Pancreas (tissue), 10 donors: ENCODE measurements at places on chromosomes 6 and 20. TPM values are rescaled to one million over a fixed set of nuclear protein-coding genes. Genes with fewer than 3 reads are reported as not detected.

- no peak for DNase-seq
Measured at GRCh38 chr20:19519466-19519865, 238.6 kb upstream of the RIN2 start.

- DNase-seq: no peak
Measured at GRCh38 chr6:157861184-157861583, 38.1 kb downstream of the SNX9 start.

GRCh38 chr20:17579369-17580039 is 9.6 kb downstream of the DSTN start:
- no peak for DNase-seq

PNPLA1 gene
- not detected for total RNA-seq

MEP1A gene
- 0.35 TPM for total RNA-seq

DNA sequence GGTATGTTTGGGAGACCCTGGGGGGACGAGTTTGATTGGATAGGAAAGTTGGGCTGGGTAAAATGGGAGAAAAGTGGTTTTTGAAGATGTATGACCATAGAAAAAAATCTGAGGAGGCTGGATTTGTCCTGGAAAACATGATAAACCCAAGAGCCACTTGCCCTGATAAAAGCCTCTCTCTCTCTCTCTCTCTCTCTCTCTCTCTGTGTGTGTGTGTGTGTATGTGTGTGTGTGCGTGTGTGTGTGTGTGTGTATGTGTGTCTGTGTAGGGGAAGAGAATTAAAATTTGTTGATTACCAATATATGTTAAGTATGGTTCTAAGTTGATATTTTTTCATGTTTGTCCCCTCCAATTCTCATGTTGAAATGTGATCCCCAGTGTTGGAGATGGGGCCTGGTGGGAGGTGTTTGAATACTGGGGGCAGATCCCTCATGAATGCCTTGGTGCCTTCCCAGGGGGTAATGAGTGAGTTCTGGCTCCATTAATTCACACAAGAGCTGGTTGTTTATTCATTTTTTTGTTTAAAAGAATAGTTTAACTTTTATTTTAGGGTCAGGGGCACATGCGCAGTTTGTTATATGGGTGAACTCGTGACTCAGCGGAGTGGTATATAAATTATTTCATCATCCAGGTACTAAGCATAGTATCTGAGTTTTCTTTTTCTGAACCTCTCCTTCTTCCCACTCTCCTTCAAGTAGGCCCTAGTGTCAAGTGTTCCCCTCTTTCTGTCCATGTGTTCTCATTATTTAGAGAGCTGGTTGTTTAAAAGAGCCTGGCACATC is 208.8 kb downstream of the TFAP2B start:
- DNase-seq: no peak

DNA sequence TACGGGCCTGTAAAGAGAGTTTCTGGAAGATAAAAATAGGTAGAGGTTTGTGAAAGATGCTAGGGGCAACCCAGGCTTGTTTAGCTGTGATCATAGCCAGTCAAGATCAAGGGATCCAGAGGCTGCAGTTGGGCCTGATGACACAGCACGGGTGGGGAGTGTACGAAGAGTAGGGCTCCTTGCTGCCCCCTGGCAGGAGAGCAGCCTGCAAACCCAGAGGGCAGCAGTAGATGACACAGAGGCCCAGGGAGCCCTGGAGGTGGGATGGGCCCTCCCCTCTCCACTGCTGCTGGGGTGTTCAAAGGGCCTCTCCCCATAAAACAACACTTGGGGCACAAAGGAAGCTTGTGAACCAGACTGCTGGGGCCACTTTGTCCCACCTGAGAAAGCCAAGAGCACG is 47.2 kb downstream of the VEGFA start:
- DNase-seq: peak; percentile 64
